Skin of body (tissue), 3 donors: ENCODE measurements at places on chromosomes 5 and 9. TPM values are rescaled to one million over a fixed set of nuclear protein-coding genes. Genes with fewer than 3 reads are reported as not detected.

PCDHB11 gene
- total RNA-seq: 3.5 TPM

PCDHB3 gene
- total RNA-seq: 2.7 TPM

ENTPD2 gene
- total RNA-seq: 8.0 TPM

HMGCS1 gene
- 168 TPM for total RNA-seq

CAVIN4 gene
- total RNA-seq: 39.9 TPM

ELOVL7 gene
- 12.9 TPM for total RNA-seq

MIGA2 gene
- 16.2 TPM for total RNA-seq

TMEM232 gene
- total RNA-seq: 3.7 TPM

PDE6A gene
- not detected for total RNA-seq

IL7R gene
- 2.0 TPM for total RNA-seq

FAM169A gene
- total RNA-seq: 4.6 TPM

SURF2 gene
- 9.3 TPM for total RNA-seq

GFRA3 gene
- total RNA-seq: 4.3 TPM

IFNK gene
- not detected for total RNA-seq

FOXD4 gene
- 0.10 TPM for total RNA-seq

DND1 gene
- total RNA-seq: 0.30 TPM

LCNL1 gene
- total RNA-seq: 0.20 TPM

ANGPTL2 gene
- total RNA-seq: 38.3 TPM

EGFLAM gene
- total RNA-seq: 22.2 TPM

AQP7 gene
- 37.0 TPM for total RNA-seq
